ENCODE measurements at places on chromosomes 4 and X. TPM values are rescaled to one million over a fixed set of nuclear protein-coding genes. Genes with fewer than 3 reads are reported as not detected.

DNA sequence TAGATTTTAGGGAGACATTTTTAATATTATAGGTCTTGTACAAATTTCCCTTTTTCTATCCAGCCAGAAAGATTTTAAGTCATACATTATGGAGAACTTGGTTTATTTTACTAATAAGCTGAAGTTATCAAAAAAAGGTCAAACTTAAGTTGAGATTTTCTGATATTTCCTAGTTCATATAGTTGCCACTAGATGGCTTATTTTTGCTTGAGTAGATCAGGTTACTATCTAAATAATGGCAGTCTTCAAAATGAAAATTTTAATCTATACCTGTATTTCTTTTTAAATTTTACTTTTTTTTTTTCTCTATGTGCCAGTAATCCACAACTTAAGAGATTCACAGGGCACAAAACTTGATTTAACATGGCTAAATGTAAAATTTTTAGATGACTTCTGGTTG lies 52.3 kb downstream of the USP9X start:
- H3K4me1 ChIP-seq, result no peaks in the 10 kb centered on the region
- no peaks in the 10 kb centered on the region for H3K36me3 ChIP-seq
- no peak for DNase-seq

GRCh38 chrX:20498851-20499635 lies 232.3 kb upstream of the RPS6KA3 start:
- H3K4me1 ChIP-seq, result no peaks in the 10 kb centered on the region
- H3K36me3 ChIP-seq, result no peaks in the 10 kb centered on the region

- H3K4me3 ChIP-seq, result no peak overlapping the region
- DNase-seq, result no peak
- no peaks in the 10 kb centered on the region for H3K27me3 ChIP-seq
- no peaks in the 10 kb centered on the region for H3K4me1 ChIP-seq
- H3K27ac ChIP-seq, result no peak overlapping the region
These were observed 76.1 kb downstream of the KLHL8 start for GRCh38 chr4:87144356-87144755.

Gene ADAM29
- polyA plus RNA-seq, result 0.11 TPM

GRCh38 chr4:126705266-126705665 lies 927.5 kb upstream of the INTU start:
- no peak for DNase-seq
- H3K27ac ChIP-seq, result no peak overlapping the region
- H3K27me3 ChIP-seq, result no peaks in the 10 kb centered on the region

Measured in left lung (tissue), 14 donors.